ENCODE measurements at places on chromosomes 5 and 9.

GRCh38 chr5:180600554-180601041 lies 9.3 kb upstream of the SCGB3A1 start:
- DNase-seq: no peak

DNA sequence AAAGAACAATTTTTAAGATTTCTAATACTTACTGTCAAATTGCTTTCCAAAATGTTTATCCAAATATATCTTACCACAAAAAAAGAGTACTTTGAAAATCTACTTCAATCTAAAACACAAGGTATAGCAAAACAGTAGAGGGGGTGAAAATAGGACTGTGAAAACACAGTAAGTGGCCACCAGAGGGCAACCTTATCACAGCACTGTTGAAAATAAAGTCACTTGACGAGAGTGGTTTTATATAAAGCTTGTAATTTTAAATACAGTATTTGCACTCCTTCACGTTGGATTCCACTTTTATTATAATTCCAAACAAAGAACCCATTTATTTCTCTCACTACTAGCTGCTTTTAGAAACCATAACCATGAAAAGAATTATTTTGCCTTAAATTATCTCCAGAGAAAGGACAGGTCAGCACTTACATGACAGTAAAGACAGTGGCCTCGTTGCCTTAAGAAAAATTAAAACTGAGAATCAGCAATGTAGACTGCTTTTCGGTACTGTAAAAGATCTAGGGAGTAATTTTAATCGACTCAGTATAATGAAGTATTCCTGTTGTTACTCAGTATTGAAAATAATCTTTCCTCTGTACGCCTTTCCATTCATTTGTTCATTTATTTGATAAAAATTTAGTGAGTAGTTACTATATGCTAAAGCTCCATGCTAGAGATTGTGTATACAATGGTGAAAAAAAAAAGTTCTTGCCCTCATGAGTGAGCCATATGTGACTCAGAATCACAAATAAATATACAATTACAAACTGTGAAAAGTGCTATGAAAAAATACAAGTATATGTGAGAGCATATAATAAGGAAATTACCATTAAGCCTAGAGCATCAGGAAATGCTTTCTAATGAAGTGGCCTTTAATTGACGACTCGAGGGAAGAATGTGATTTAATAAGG lies 40.0 kb upstream of the CDK5RAP2 start:
- peak; percentile 37 for DNase-seq

GRCh38 chr5:97089149-97089801 lies 53.1 kb downstream of the LIX1 start:
- no peak for DNase-seq

DNA sequence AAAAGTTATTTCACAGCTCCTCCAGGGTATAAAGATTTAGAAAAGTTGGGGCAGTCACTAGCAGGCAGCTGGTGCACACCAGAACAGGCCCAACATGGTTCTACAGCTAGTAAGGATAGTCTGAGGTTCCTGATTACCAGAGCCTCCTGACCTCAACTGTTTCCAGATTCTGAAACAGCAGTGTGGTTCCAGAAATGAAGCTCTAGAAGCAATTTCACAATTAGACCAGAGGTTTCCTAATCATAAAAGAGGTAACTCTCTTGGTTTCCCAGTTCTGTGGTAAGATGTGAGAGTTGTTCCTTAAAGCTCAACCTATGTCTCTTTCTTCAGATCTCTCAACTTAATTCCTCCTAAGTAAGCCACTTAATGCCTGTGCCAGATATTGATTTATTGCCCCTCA lies 11.9 kb downstream of the AGTPBP1 start:
- DNase-seq: no peak

DNA sequence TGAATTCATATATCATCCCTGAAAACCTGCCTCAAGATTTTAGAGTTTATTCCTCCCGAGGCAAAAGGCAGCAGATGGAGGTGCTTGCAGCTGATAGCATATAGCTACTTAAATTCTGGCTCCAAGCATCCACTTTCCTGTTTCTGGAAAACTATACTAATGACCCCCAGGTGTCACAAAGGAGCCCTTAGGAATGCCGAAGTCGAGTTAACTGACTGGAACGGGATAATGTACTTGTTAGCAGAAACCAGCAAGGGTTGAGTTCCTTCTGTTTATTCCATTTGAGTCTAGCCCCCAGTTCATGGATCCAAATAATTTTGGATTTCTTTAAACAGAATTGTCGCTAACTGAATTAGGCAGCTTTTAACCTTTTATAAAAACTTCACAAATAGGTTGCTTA lies 44.5 kb downstream of the PTTG1 start:
- DNase-seq: no peak

- no peak for DNase-seq
These were observed 119.6 kb downstream of the SEMA6A start for GRCh38 chr5:116455061-116455460.

DNA sequence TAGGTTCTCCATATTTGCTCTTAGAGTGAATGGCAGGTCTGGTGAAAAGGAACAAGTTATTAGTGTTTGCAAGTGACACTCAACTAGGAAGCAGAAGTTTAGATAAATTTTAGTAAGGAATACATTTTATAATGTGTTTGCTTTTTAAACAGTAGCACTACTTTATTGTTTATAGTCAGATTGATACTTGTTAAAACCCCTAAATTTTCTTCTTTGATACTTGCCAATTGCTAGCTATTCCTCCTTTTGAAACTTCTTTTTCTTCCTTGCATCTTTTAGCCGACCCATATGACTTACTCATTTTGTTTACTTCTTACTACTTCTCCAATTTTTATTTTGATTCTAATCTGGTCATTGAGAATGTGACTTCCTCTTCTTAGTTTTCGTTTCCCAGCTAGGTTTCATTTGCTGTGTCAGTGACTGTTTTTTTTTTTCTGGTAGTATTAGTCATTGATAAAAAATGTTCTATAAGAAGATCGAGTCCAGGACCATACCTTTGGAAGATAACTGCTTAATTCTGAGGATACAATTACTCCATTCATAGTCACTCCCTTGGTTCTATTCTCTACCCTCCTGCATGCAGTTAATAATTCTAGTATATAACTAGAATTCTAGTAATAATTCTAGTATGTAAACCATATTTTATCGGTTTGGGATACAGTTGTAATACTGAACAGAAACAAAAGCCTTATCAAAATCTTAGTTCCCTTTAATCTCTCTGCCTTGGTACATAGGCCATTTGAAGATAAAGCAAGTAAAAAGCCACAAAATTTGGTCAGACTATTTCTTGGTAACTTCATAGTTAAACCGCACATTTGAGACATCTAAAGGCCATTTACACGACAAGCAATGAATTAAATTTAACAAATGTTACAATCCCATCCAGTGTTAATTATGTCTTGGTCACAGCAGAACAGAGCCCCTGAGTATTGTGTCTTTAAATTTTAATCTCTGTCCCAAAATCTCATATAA lies 2.8 kb upstream of the RICTOR start:
- DNase-seq: no peak

- DNase-seq: no peak
These were observed 930 bp downstream of the PRLR start for GRCh38 chr5:35229076-35230037.

- DNase-seq: no peak
These were observed 184.8 kb upstream of the TBCA start for GRCh38 chr5:77960863-77961396.

- no peak for DNase-seq
These were observed 56.1 kb downstream of the WWC1 start for GRCh38 chr5:168347368-168348083.

- no peak for DNase-seq
These were observed 60.8 kb downstream of the PTPN3 start for GRCh38 chr9:109437286-109437685.

DNA sequence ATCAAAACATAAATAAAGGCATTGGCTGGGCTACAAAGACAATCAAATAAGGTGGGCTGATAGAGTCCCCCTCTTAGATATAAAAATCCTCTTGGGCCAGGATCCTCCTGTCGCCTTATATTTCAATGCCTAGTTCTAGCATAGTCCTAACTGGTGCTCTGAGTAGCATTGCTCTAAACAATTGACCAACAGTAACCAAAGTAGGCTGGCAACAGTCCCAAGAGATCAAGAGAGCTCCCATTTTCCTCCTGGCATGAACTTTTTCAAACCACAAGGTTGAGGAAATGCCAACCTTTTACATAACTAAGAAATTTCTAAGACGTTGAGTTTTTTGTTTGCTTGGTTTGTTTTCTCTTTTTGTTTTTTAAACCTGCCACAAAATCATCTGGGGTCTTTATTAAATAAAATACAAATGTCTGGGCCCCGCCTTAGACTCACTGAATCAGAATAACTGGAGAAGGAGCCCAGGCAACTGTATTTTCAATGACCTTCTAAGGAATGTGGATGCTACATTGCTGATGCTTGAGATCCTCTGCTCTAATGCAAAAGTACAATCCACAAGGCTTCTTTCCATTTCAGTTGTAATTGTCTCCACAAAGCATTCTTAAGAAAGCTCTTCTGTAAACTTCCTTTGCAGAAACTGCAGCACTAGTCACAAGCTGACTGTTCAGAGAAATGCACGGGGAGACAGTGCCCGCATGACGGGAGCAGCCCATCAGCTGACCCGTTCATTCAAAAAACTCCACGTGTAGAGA lies 2.9 kb downstream of the SLC45A2 start:
- DNase-seq: no peak

GRCh38 chr5:174436750-174437149 lies 287.6 kb upstream of the MSX2 start:
- no peak for DNase-seq

DNA sequence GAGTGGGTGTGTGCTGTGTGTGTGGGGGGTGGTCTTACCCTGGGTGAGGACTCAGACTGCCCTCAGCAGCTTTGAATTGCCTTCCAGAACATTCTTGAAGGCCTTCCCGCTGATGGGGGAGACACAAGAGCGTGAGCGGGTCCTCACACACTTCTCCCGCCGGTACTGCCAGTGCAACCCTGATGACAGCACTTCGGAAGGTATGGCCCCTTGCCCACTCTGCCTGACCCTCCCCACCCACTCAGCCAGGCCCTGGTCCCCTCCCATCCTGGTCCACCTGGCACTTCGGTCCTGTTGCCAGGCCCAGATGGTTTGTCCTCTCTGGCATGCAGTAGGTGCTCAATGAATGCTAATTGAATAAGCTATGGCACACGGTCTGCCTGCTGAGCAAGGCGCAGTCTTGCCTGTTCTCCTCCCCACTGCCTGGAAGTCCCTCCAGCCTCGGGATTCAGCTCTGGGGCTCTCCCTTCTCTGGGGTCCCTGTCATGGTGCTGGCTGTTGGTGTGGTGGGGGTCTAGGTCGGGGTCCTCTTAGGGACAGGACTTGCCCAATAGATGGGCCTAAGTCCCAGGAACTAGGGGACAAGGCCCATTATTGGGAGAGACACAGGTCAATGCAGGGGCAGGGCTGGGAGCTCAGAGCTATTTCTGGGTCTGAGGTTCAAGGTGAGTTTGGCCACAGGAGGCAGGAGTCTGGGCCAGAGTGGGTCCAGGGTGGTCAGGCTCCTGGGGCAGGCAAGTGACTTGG lies 26.4 kb downstream of the PSD2 start:
- DNase-seq: no peak

Measured in stimulated activated CD8-positive, alpha-beta memory T cell treated with anti-CD3 and anti-CD28 coated beads, Interleukin-4, amount 100 ng/mL, for 1 hour (primary cell).